ENCODE measurements at places on chromosomes 6 and 20.

- no peak for DNase-seq
Measured at GRCh38 chr6:155004576-155005372, 9.7 kb downstream of the TIAM2 start.

DNA sequence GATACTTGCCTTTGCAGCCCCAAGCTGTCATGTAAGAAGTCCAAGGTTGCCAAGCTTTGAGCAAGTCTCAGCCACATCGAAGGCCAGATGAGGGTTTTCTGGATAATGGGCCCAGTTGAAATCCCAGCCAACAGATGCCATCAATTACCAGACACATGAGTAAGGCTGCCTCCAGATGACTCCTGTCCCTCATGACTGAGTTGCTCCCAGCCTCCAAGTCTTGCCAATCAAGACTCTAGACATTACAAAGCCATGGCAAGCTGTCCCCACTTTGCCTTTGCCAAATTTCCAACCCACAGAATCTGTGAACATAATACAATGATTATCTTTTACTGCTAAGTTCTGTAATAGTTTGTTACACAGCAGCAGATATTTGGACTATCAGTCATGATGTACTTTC is 76.8 kb upstream of the ARMC2 start:
- DNase-seq: no peak

GRCh38 chr20:51661609-51662178 is 106.5 kb downstream of the ATP9A start:
- DNase-seq: peak; percentile 74

GRCh38 chr6:2558098-2558680 is 192.5 kb downstream of the MYLK4 start:
- DNase-seq: no peak

DNA sequence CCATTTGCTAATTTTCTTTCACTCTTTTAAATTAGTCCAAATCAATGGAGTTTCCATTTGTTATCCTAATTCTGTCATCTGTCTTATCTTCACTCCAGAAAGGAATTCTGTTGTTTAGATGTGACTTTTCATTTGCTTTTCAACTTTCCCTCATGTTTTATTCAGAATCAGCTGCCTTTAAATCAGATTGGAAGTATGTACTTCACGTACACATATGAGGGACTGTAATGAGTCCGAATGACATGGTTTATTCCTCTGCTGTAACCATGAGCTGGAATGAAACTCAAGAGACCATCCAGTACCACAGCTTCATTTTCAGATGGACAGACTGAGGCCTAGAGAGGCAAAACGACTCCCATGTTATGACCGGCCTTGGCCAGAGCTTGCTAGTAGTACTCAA is 302.3 kb downstream of the KIF16B start:
- no peak for DNase-seq

GRCh38 chr6:154414021-154414813 is 57.6 kb upstream of the IPCEF1 start:
- DNase-seq: peak; percentile 67

DNA sequence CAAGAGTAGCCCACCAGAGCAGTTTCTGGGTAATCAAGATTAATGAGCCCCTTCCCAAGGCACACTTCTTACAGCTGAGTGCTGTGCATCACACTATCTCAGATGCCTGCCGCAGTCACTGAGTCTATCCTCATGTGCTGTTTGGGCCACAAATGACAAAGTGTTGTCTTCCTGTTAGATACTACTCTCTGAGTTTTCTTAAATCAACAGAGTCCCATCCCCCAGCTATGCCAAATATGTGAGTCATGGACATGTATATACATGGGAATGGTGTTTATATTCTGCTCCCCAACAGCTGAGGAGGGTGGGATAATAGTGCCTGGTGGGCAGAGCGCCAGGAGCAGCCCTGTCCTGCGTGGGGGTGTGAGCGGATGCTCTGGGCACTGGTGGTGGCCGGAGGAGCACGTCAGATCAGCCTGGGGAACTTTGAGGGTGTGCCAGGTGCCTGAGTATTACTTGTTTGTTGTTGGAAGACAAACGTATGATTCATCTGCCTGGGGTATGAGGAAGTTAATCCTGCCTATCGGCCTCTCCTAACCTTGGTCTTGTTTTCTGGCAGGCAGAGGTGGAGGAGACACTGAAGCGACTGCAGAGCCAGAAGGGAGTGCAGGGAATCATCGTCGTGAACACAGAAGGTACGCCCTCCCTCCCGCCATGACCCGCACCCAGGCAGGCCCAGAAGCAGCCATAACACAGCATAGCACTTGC is 9.6 kb downstream of the DYNLRB1 start:
- peak; percentile 100 for DNase-seq

GRCh38 chr6:100657678-100658330 is 193.1 kb upstream of the SIM1 start:
- DNase-seq: peak; percentile 31

DNA sequence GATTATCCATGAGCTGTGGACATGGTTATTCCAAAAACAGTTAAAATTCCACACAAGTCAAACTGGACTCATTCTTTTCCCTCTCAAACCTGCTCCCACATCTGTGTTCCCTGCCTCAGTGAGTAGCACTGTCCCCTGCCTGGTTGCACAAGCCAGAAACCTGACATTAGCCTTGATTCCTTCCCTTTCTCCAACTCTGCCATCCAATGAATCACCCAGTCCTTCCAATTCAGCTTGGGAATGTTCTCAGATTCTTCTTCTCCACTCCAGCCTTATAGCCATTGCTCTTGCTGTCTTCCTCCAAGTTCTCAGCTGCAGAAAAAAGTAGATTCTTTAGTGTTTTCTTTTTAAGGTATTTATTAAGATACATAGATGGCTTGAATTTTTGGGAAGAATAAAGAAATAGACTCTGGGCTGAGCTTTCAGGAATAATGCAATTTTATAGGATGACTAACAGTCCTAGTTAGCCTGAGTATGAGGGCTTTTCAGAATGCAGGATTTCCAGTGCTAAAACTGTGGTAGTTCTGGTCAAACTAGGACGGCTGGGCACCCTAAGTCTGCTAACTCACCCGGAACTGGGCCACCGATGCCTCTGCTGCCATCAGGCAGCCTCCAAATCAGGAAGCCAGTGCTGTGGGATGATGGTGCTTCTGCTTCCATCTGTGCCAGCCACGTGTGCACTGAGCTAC is 18.2 kb upstream of the SASH1 start:
- DNase-seq: peak; percentile 71

DNA sequence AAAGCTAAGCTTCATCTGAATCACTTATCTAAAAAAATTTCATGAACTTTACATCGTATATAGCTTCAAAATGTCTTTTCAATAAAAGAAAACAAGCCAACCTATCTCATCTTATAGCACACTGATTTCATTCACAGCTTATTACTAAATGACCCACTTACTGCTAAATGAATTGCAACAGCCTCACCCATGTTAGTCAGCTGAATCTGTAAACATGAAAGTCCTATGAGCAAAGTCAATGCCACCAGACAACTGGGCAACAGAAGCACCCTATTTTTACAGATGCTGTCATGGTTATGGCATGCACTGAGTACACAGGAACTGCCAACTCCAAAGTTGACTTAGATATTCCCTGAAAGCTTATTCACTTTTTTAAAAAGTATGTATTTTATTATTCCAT is 41.2 kb upstream of the DST start:
- DNase-seq: peak; percentile 94

DNA sequence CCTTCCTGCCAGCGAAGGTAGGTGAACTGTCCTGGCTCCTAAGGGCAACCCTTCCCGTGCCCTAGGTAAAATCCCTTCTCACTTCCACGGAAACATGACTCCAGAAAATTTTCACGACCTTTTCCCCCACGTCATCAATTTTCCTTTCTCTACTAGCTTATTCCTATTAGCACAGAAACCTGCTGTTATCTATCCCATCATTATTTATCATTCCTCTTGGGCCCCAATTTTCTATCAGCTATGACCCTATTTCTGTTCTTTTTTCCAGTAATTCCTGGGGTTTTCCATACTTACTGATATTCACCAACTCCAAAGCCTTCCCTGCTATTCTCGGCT is 23.8 kb upstream of the GCM1 start:
- no peak for DNase-seq

DNA sequence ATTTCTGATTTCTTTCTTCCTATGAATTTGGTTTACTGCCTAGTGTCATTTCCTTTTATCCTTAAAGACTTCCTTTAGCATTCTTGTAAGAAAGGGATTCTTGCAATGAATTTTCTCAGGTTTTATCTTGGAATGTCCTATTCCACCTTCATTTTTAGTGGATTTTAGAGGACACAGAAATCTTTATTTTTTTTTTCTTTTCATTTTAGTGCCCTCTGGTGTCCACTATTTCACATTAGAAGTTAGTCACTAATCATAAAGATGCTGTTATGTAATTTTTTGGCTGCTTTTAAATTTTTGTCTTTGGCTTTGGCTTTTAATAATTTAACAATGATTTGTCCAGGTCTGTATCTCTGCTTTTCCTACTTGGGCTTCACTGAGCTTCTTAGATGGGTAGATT is 28.1 kb downstream of the LMBRD1 start:
- DNase-seq: no peak

DNA sequence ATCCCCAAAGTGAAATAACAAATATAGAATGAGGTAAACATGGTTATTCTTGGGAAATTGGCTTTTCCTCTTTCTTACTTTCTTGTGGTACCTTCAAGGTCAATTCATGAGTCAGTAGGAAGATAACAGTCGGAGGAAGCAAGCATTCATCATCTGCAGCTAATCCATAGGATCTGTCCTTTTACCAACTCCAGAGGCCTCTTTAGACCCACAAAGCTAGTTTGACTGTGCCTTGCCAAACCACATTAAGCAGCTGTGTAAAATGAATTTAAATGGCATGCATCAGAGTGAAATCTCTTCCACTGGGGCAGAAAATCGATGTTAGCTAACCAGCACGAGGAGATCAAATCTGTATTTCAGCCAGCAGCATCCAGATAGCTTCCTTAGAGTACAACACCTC is 171.3 kb downstream of the TMEM242 start:
- peak; percentile 74 for DNase-seq

- DNase-seq: no peak
Measured at GRCh38 chr6:147906361-147906760, 397.9 kb downstream of the SAMD5 start.

- DNase-seq: no peak
Measured at GRCh38 chr6:139801571-139802321, 427.3 kb upstream of the CITED2 start.

DNA sequence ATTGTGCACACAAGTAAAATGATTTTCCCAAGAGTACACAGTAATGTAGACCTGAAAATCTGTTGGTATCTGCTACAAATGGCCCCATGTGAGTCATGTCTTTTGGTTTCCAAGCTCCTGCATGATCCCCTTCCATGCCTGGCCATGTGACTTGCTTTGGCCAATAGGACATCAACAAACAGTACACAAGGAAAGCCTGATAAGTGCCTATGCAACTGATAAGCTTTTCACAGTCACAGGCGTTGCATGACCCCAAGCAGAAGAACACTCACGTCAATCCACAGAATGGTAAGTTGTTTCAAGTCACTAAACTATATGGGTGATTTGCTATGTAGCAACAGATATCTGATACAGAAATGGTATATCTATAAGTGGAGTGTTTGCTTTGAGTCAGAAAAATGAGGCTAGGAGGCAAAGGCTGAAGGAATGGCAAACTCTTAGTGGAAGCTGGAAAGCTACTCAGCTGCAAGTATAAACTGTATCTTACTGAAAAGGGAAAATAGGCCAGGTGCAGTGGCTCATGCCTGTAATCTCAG is 160.1 kb upstream of the BEND3 start:
- no peak for DNase-seq

DNA sequence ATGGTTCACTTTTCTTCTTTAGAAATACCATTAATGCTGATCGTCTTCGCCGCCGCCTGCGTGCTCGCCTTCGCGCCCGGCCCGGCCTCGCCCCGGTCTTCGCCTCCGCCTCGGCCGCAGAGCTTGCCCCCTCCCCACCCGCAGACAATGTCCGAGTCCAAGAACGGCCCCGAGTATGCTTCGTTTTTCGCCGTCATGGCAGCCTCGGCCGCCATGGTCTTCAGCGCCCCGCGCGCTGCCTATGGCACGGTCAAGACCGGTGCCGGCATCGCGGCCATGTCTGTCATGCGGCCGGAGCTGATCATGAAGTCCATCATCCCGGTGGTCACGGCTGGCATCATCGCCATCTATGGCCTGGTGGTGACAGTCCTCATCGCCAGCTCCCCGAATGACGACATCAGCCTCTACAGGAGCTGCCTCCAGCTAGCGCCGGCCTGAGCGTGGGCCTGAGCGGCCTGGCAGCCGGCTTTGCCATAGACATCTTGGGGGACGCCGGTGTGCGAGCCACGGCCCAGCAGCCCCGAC is 4.8 kb upstream of the PRPH2 start:
- DNase-seq: peak; percentile 21

- DNase-seq: peak; percentile 93
Measured at GRCh38 chr6:53042112-53042511, 23.1 kb upstream of the FBXO9 start.

- DNase-seq: no peak
Measured at GRCh38 chr6:43764772-43765171, 5.2 kb upstream of the VEGFA start.

DNA sequence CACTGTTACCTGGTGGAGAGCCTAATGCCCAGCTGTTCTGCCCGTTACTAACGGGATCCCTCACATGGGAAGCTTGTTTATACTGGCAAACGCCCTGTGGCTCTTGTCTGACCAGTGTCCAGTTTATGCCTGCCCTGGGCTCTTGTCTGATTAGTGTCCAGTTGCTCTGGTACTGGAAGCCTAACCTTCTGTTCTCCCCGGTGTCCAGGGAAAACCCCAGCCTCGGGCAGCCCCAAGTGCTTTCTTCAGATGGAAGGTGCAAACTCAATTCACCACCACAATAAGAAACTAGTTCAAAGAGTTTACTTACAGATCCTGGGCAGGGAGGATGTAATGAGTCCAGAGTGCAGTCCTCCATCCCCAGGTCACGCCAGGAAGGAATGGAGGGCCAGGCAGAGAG is 148.4 kb downstream of the TBXT start:
- DNase-seq: no peak

- DNase-seq: no peak
Measured at GRCh38 chr6:40819182-40819834, 219.7 kb downstream of the UNC5CL start.

GRCh38 chr6:136887953-136888352 is 34.1 kb upstream of the SLC35D3 start:
- DNase-seq: no peak

- DNase-seq: no peak
Measured at GRCh38 chr6:167137081-167137480, 14.2 kb downstream of the CCR6 start.

Data from HFFc6 (cell line).